Adrenal gland (tissue), 19 donors: ENCODE measurements at places on chromosomes 4 and X. TPM values are rescaled to one million over a fixed set of nuclear protein-coding genes. Genes with fewer than 3 reads are reported as not detected.

CENPVL1 gene
- not detected for total RNA-seq

DNA sequence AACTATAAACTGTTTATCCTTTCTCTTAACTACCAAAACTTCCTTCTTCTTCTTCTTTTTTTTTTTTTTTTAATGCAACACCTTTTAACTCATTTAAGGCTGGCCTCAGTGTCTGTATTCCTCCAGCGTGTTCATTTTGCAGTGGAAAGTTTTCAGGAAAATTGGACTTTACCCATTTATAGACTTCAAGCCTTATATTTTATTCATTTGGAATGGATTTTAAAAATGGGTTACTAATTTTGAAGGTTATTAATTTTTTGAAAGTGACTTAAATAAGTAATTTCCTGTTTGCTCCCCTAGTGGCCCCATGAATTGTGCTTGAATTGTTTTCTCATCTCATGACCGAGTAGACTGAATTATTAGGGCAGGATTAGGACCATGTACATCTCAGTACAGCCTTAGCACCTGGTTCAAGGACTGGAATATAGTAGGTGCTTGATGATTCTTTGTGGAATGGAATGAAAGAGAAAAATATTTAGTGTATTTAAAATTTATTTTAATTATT lies 282.7 kb downstream of the ANKRD50 start:
- no peak for DNase-seq
- H3K27me3 ChIP-seq = no peaks in the 10 kb centered on the region
- H3K4me1 ChIP-seq = no peaks in the 10 kb centered on the region
- H3K36me3 ChIP-seq = no peaks in the 10 kb centered on the region
- H3K27ac ChIP-seq = no peak overlapping the region
- H3K4me3 ChIP-seq = no peak overlapping the region

DNA sequence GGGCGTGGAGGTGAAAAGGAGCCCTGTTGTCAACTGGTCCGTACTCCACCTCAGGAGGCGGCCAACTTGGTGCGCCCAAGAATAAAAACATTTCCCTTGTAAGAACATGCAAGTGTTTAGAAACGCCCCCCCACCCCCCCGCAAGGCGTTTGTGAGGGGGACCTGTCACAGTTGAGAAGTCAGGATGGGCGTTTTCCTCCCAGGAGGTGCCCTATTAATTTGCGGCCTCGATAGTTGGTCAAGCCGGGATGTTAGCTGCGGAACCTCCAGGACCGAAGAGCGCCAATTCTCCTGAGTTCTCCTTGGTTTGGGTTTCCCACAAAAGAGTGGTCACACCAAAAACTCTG lies 651 bp upstream of the SAP30 start:
- H3K27me3 ChIP-seq = no peaks in the 10 kb centered on the region
- peak overlapping the region; percentile 54 for H3K4me3 ChIP-seq
- DNase-seq = peak; percentile 85
- H3K4me1 ChIP-seq = no peaks in the 10 kb centered on the region
- no peaks in the 10 kb centered on the region for H3K36me3 ChIP-seq

- DNase-seq = no peak
- H3K27ac ChIP-seq = no peak overlapping the region
- H3K4me3 ChIP-seq = no peak overlapping the region
- no peaks in the 10 kb centered on the region for H3K27me3 ChIP-seq
- H3K36me3 ChIP-seq = peaks cover 3% of the 10 kb centered on the region
Measured at GRCh38 chr4:174307694-174308093, 24.0 kb downstream of the CEP44 start.

CLGN gene
- total RNA-seq = 0.31 TPM

C4orf36 gene
- total RNA-seq = 2.0 TPM

DNA sequence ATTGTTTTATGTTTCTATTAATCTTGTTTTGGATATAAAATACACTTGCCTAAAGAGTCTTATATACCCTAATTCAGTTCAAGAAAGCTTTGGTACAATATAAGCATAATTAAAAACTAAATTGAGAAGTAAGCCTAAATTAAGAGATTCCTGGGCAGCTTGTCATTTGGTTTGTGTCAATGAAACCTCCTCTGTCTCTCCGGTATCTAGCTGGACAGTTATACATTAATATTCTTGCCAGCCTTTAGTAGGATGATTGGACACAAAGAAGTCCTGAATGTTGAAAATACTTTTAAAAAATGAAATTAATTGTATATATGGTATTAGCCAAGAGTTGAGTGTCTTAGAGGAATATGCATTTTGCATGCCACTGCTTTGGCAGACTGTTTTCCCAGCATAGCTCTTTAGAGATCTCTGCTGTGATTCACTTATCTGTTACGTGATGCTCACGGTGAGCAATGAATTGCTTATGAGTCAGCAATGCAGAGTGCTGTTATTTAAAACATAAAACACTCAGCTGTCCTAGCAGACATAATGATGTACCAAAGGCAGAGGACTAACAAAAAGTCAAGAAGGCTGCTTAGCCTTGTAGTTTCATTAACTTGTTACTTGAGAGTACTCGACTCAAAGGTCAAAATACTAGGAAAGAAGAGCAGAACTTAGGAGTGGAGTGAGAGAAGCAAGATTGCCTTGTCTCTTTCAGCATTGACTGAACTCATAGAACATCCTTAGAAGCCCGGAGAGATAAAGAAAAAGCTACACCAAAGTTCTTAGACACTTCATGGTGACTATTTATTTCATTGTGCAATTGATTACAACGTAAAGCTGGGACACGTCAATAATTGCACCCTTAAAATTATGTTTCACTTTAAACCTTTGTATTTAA lies 1296.1 kb upstream of the PCDH7 start:
- H3K4me3 ChIP-seq = no peak overlapping the region
- H3K36me3 ChIP-seq = no peaks in the 10 kb centered on the region
- no peaks in the 10 kb centered on the region for H3K4me1 ChIP-seq

FGFR3 gene
- total RNA-seq = 2.1 TPM

BTK gene
- total RNA-seq = 5.8 TPM

- no peaks in the 10 kb centered on the region for H3K36me3 ChIP-seq
- H3K4me3 ChIP-seq = no peak overlapping the region
- H3K27me3 ChIP-seq = peaks cover 9% of the 10 kb centered on the region
- no peak for DNase-seq
- no peak overlapping the region for H3K27ac ChIP-seq
Measured at GRCh38 chrX:75228854-75229253, 45.0 kb upstream of the UPRT start.

GRCh38 chr4:159677521-159677920 lies 574.6 kb downstream of the RAPGEF2 start:
- no peak overlapping the region for H3K4me3 ChIP-seq
- no peaks in the 10 kb centered on the region for H3K4me1 ChIP-seq
- no peaks in the 10 kb centered on the region for H3K27me3 ChIP-seq
- no peaks in the 10 kb centered on the region for H3K36me3 ChIP-seq

GRCh38 chr4:164442180-164442579 lies 311.8 kb upstream of the SMIM31 start:
- no peaks in the 10 kb centered on the region for H3K36me3 ChIP-seq
- no peaks in the 10 kb centered on the region for H3K27me3 ChIP-seq
- H3K4me3 ChIP-seq = no peak overlapping the region
- no peak for DNase-seq

GRCh38 chrX:3549411-3549911 lies 164.0 kb downstream of the PRKX start:
- no peaks in the 10 kb centered on the region for H3K27me3 ChIP-seq
- H3K4me3 ChIP-seq = peak overlapping the region; percentile 44
- peak; percentile 17 for DNase-seq
- H3K4me1 ChIP-seq = peaks cover 3% of the 10 kb centered on the region
- H3K27ac ChIP-seq = no peak overlapping the region

DNA sequence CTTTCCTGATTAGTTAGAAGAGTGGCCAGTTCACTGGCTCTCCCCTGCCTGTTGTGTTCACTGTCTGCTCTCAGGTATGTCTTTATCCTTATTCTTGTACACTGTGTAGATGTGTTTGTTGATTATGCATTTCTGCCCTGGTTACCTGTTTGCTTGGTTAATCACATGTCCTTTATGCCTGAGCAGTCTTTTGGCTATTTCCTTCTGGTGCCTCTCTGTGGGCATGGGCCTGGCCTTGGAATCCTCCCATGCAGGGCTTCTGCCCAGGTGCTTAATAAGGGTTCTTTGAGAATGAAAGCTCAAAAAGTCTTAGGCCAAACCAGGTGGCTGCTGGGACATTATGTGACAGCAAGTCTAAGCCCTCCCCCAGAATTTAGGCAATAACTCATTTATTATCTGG lies 26.5 kb downstream of the OTUD6A start:
- H3K4me3 ChIP-seq = no peak overlapping the region
- no peak overlapping the region for H3K27ac ChIP-seq
- H3K27me3 ChIP-seq = peaks cover 4% of the 10 kb centered on the region
- no peaks in the 10 kb centered on the region for H3K4me1 ChIP-seq
- H3K36me3 ChIP-seq = no peaks in the 10 kb centered on the region
- DNase-seq = no peak

DNA sequence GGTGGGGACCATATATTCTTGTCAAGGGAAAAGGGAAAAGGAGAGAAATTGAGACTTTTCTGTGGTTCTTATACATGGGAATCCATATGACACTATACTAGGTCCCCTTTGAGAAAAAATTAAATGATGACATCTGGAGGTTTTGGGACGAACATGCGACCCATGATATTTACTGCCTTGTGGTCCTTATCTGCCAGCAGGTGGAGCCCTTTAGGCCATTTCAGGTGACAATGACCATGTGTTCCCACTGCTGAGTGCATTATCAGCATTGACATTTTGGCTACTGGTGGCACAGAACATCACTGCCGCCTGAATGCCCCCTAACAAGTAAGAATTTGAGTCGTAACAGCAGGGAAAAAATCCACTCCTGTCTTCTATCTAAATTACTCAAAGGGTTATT lies 843.4 kb downstream of the FSTL5 start:
- DNase-seq = no peak
- no peaks in the 10 kb centered on the region for H3K4me1 ChIP-seq
- no peaks in the 10 kb centered on the region for H3K27me3 ChIP-seq

DNA sequence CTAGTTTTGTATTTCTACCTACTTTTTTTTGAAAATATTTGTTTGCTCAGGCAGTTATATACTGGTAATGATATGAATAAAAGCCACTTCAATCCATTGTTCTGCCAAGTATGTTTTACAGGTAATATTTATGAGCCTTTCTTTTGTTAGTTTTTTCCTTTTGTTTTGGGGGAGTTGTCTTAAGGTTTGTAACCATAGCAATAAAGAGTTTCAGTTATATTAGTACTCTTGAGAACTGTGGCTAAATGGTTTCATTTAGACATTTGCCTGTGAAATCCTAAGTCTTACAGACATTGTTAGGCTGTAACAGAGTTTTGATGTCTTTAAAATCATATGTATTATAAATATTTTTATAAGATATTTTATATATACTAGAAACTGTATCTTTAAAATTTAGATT lies 150.1 kb downstream of the DIPK2B start:
- DNase-seq = no peak
- no peaks in the 10 kb centered on the region for H3K36me3 ChIP-seq
- H3K4me3 ChIP-seq = no peak overlapping the region
- H3K27ac ChIP-seq = no peak overlapping the region
- no peaks in the 10 kb centered on the region for H3K4me1 ChIP-seq

DNA sequence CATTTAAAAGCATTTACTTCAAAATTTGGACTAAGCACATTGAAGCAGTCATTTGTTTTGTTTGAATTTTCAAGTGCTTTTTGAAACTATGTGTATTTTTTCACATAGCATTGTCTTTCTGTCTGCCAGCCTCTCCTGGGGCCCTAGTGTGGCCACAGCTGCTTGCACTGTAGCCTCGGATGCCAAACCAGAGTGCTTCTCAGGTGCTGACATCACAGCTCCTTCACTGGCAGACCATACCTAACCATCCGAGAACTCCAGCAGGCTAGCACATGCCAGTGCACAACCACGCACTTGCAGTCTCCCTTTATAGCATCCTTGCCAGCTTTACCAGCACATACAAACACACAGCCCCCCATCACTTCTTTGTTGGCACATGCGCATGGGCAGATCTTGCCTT lies 1019.7 kb downstream of the STPG2 start:
- no peak for DNase-seq
- no peaks in the 10 kb centered on the region for H3K36me3 ChIP-seq
- H3K4me1 ChIP-seq = no peaks in the 10 kb centered on the region
- H3K27me3 ChIP-seq = no peaks in the 10 kb centered on the region

DNA sequence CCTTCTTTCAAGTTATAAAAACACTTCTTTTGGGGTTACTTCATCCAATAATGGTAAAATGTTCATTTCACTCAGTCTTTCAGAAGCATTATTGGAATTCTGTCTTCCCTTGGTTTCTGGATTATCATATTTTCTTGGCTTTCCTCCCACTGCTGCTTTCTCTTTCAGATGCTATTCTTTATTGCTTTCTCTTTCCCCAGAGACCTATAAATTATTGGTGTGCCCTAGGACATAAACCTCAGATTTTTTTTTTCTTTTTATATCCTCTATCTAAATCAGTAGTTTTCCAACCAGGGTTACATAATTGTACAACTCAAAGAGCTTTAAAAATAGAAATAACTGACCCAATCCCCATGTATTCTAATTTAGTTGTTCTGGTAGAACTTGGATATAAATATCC lies 1005.5 kb downstream of the ARAP2 start:
- DNase-seq = no peak
- H3K4me1 ChIP-seq = no peaks in the 10 kb centered on the region
- no peaks in the 10 kb centered on the region for H3K27me3 ChIP-seq
- H3K4me3 ChIP-seq = no peak overlapping the region

GRCh38 chrX:68808686-68809357 lies 20.0 kb upstream of the EFNB1 start:
- DNase-seq = no peak
- no peak overlapping the region for H3K4me3 ChIP-seq
- no peaks in the 10 kb centered on the region for H3K4me1 ChIP-seq
- no peak overlapping the region for H3K27ac ChIP-seq
- no peaks in the 10 kb centered on the region for H3K36me3 ChIP-seq

DNA sequence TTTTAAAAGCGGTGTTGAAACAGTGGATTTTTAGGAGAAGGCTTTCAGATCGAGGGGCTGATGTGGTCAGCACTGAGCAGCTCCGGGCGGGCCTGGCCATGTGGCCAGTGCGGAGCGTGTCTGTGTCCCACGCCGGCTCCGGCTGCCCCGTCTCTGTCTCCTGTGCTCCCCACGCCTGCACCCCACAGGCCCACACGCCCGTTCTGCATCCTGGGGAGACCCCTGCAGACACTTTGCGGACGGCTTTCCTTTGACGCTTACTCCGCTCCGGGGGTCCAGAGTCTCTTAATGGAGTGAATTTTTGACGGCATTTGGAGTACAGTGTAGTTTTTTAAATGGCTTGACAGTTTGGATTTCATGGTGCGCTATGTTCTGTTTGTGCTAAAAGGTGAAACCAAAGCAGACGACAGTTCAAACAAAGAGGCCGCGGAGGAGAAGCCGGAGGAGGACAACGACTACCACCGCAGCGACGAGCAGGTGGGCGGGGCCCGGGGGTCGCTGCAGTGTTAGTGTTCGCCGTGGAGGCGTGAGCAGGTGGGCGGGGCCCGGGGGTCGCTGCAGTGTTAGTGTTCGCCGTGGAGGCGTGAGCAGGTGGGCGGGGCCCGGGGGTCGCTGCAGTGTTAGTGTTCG lies 38.7 kb downstream of the PCGF3 start:
- no peak overlapping the region for H3K4me3 ChIP-seq
- no peaks in the 10 kb centered on the region for H3K27me3 ChIP-seq
- H3K4me1 ChIP-seq = no peaks in the 10 kb centered on the region

- no peaks in the 10 kb centered on the region for H3K36me3 ChIP-seq
- H3K27ac ChIP-seq = peak overlapping the region; percentile 72
- H3K4me1 ChIP-seq = peaks cover 25% of the 10 kb centered on the region
- no peak for DNase-seq
Measured at GRCh38 chr4:4859799-4860599, 534 bp downstream of the MSX1 start.
